ENCODE measurements at places on chromosomes 2 and 18.

GRCh38 chr18:57629422-57629821 is 7.8 kb upstream of the NARS1 start:
- DNase-seq = no peak

DNA sequence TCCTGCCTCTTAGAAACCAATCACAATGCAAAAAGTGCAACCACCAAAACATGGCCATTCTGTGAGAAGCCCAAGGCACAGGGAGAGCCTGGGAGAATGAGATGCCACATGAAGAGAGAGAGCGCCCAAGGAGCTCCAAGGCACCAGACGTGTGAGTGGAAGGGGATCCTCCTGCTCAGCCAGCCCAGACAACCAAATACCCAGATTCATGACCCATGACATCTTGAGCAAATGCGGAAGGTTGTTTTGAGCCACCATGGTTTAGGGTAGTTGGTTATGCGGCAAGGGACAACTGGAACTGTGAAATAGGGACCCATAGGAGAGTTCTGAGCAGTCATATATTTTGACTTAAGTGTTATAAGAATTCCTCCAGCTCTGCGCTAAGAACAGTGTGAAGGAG is 7.0 kb downstream of the AFF3 start:
- DNase-seq = no peak

- DNase-seq = no peak
Observed at GRCh38 chr2:157238296-157238695, 19.2 kb upstream of the GALNT5 start.

DNA sequence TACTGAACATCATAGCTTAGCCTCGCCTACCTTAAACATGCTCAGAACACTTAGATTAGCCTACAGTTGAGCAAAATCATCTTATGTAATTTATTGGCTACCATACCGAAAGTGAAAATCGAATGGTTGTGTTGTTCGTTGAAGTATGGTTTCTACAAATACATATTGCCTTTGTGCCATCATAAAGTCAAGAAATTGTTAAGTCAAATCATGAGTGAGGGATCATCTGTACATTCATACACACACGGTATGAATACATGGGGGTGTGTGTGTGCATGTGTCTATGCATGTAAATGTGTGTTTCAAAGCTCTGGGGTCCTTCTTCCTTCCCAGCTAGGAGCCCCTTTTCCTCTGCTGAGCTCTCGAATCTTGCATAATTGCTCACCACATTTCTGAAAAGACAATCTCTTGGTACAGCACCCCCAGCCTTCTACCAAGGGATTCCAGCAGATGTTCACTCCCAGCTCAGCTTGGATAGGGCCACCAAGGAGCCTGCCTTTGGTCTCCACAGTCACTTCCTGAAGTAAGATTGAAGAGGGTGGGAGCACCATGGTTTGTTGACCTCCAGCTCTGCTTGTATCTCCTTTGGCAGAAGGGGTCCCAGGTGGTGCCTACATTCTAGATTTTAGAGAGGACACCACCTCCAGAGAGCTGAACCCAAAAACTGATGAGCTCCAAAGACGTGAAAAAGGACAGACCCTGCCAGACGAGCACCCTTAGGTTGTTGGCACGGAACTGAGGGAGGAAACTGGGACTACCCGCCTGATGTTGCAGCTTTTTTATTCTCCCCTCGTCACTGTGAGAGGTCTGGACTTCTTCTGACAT is 33.2 kb upstream of the CYP1B1 start:
- DNase-seq = no peak

DNA sequence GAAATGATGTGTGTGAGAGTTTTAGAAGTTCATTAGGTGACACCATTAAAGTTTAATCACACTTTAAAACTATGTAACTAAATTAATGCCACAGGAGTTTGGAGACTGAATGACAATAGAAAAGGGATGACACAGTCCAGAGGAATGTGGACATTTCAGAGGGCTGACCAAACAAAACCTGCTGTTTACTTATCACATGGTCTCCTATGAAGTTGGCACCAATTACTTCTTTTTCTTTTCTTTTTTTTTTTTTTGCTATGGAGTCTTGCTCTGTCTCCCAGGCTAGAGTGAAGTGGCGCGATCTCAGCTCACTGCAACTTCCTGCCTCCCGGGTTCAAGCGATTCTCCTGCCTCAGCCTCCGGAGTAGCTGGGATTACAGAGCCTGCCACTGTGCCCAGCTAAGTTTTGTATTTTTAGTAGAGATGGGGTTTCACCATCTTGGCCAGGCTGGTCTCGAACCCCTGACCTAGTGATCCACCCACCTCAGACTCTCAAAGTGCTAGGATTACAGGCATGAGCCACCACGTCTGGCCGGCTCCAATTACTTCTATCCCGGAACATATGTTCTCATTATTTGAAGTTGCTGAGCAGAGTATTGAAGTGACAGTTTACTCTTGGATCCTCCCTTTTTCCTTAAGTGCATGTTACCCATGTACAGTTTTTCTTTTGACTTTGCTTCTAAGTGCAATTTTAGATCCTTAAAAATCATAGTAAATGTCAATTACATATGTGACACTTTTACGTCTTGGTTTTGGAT is 4.3 kb downstream of the AGPS start:
- no peak for DNase-seq

- no peak for DNase-seq
Observed at GRCh38 chr2:170501421-170502043, 213.6 kb upstream of the SP5 start.

DNA sequence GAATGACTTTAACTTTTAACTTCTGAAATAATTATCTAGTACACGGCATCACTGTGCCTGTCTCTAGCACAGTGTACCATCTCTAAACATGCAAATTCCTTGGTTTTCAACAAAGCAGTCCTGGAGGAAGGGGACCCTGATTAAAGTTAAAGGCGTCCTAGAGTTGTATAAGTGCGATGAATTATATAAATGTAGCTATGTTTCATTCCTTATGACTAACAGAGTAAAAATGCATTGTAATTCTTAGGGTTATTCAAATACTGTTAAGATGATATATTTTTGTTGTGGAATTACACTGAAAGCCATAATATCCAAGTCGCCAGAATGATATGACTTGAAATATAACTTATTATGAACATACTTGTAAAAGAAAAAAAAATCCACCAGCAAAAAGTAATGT is 544.9 kb upstream of the LINC00305 start:
- no peak for DNase-seq

DNA sequence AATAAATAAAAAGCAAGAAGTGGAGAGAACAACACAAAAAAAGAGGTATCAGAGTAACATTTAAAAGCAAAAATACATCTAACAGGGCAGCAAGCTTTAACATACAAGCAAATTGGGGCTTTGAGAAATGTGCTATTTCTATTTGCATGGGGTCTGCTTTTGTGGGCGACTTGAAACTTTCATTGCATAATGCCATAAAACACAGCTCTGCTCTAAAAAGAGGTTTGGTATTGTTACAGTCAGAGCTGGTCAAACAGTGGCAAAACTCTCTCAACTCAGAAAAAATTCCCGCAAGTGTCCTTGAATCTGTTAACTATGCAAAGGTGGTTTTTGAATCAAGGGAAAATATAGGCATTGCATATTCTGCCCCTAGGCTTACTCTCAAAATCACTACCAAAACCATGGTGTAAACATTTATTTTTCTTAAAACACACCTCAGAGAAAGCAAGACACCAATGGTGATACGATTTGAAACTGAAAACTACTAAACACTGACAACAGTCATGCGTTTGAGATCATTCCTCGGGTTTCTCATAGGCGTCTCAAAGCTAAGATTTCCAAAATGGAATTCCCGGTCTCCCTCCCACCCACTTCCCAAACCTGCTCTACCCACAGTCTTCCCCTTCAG is 45.5 kb downstream of the RNF152 start:
- no peak for DNase-seq

- no peak for DNase-seq
Observed at GRCh38 chr18:9405130-9405529, 70.2 kb upstream of the RALBP1 start.

- no peak for DNase-seq
Observed at GRCh38 chr2:27088634-27089033, 2.1 kb downstream of the KHK start.

DNA sequence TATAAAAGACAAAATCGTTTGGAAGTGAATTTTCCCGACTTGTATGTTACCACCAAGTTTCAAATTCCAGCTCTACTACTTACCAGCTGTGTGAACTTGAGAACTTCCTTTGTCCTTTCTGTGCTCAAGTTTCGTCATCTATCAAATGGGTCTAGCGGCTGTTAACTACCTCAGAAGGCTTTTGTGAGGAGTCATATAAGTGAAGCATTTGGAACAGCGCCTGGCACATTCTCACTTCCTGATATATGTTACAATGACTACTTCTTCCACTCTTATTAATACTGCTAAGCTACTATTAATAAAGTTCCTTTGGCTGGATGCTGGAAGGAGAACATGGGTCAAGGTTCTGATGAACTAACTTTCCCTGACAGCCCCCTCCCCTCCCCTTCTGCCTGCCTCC is 104.5 kb downstream of the MEIS1 start:
- no peak for DNase-seq

GRCh38 chr2:159807183-159808031 is 9.4 kb upstream of the CD302 start:
- DNase-seq = no peak

DNA sequence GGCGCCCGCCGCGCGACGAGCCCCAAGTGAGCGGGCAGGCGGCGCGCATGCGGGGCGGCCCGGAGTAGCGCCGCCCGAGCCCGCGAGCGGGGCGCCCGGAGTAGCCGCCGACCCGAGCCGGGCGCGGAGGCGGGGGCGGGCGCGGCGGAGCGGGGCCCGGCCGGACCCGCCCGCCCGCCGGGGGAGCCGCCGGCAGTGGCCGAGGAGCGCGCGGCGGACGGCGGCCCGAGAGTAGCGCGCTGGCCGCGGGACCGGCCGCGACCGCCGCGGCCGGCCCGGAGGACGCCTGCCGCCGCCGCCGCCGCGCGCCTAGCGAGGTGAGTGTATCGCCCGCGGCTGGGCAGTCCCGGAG is at the start of gene GALNT1:
Gene GALNT1 (plus strand): TSS at position 195 of the 352 bp plus-strand sequence. CDS start 72,923 bp downstream, outside the sequence.
- DNase-seq = no peak

- no peak for DNase-seq
Observed at GRCh38 chr2:65232636-65233035, 5.0 kb downstream of the ACTR2 start.

DNA sequence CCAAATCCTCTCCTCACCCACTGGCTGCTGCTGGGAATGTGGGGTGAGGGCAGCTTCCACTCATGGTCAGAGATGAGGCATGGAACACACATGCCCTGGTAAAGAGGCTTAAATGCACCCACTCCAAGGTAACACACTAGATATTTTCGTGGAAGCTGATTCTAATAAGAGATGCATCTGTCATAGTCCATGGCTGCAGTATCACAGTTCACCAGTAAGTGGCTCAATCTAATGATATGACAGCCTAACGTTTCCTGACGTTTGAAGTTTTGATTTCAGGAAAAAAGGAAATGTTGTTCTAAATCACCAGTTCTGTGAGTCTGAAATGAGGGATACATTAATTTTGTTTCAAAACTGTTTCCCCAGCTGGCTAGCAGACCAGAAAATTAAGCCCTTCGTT is 38.2 kb downstream of the LCT start:
- no peak for DNase-seq

GRCh38 chr2:177021706-177022343 is 190.8 kb upstream of the HNRNPA3 start:
- no peak for DNase-seq

- DNase-seq = no peak
Observed at GRCh38 chr2:157692768-157693167, 64.1 kb upstream of the ACVR1C start.

DNA sequence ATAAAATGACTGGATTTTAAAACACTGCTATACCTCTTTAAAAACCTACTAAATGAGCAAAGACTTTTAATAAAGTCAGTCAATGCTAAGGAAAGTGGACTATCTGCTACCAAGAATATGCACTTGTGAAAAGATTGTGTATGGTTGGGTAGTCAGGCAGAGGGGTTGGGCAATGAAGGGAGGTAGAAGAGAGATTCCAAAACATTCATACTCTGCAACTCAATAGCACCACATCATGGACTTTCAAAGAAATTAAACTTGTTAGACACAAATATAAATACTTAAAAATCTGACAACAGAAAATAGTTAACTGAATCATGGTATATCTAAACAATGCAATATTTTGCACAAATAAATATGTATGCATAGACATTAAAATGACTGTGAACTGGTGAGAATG is 139.9 kb upstream of the MAPRE2 start:
- no peak for DNase-seq

DNA sequence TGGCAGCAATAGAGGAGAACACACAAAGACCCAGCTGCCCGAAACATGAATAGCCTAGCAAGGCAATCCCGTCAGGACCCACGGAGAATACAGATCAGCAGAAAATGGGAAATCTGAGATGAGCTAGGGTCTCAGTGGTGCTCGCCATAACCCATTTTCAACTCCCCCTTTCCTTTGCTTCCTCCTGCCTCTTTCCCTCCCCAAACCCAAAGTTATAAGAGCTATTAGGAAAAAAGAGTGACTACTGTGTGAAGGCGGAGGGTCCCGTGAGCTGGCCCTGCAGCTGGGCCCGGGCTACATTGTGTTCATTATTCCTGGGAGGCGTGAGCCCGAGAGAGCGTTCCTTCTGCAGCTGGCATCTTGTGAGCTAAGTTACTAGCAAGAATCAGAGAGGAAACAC is 118.4 kb downstream of the PID1 start:
- no peak for DNase-seq

GRCh38 chr2:228102949-228103348 is 78.5 kb downstream of the SPHKAP start:
- DNase-seq = no peak

DNA sequence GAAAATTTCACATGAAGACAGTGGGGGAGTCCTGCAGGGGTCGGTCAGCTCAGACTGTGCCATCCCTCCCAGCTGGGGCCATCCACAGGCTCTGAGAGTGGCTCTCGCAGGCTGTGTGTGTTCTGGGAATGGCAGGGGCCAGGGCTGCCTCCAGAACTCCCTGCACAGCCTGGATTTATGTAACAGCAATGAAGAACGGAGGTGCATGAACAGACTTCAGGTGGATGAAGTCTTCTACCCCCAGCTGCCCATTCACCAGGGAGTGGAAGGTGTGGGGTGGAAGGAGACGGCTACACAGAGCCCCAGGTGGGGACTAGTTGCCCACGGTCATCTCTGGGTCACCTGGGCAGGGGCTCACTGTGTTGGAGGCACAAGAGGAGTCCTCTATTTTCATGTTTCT is 56.1 kb upstream of the HDAC4 start:
- no peak for DNase-seq

- DNase-seq = no peak
Observed at GRCh38 chr2:898319-898718, 52.3 kb upstream of the SNTG2 start.

DNA sequence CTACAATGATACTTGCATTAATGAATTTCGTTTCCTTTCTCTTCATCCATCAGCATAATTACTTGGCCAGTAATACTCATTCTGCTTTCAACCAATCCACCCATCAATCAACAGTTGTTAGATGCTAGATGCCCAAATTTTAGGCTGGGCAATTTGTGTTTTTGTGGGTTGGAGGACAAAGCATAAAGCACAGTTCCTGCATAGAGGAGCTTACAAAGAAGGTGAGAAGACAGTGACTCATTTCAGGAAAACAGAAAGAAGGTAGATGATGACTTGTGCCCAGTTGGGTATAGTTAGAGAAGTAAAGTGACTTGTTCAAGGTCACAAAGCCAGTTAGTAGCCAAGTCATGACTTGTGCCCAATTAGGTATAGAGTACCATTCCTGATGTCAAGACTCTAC is 1186.8 kb upstream of the CELF4 start:
- no peak for DNase-seq

GRCh38 chr2:36671731-36672130 is 24.8 kb upstream of the VIT start:
- DNase-seq = no peak

GRCh38 chr2:66547887-66548286 is 113.0 kb downstream of the MEIS1 start:
- no peak for DNase-seq

- DNase-seq = no peak
Observed at GRCh38 chr2:202344178-202344577, 31.9 kb upstream of the BMPR2 start.
